ENCODE measurements at places on chromosomes 7 and 10.

DNA sequence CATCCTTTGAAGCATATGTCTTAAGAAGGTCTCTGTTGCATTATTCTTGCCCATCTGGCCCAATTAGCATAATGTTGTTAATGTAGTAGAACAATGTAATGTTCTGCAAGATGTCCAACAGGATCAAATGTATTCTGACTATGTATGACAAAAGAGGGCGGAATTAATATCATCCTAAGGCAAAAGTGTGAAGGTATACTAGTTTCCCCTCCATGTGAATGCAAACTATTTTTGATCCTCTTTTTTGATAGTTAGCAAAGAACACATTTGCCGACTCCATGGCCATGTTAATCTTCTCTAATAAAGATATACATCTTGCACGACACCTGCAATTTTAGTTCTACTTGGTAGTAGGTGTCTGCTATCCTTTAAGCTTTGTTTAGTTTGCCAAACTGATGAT lies 157.6 kb downstream of the ATRNL1 start:
- no peak for DNase-seq

- DNase-seq = no peak
Observed at GRCh38 chr10:48946332-48946731, 6.7 kb upstream of the LRRC18 start.

- DNase-seq = no peak
Observed at GRCh38 chr10:131921184-131921583, 20.4 kb downstream of the PPP2R2D start.

- DNase-seq = no peak
Observed at GRCh38 chr7:55036950-55037736, 18.3 kb downstream of the EGFR start.

DNA sequence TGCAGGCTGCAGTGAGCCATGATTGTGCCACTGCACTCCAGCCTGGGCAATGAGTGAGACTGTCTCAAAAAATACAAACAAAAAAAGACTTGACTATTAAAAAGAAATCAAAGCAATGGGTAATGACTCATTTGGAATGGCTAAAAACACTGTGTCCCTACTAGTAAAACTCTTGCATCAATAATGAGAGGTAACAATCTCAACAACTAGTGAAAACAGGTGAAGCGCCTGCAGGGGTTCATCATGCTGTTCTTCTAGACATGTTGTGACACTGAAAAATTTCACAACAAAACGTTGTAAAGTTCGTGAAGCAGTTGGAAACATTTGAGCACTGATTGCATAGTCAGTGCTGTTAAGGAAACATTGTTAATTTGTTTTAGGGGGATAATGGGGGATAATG lies 26.9 kb upstream of the SLC29A4 start:
- DNase-seq = no peak

DNA sequence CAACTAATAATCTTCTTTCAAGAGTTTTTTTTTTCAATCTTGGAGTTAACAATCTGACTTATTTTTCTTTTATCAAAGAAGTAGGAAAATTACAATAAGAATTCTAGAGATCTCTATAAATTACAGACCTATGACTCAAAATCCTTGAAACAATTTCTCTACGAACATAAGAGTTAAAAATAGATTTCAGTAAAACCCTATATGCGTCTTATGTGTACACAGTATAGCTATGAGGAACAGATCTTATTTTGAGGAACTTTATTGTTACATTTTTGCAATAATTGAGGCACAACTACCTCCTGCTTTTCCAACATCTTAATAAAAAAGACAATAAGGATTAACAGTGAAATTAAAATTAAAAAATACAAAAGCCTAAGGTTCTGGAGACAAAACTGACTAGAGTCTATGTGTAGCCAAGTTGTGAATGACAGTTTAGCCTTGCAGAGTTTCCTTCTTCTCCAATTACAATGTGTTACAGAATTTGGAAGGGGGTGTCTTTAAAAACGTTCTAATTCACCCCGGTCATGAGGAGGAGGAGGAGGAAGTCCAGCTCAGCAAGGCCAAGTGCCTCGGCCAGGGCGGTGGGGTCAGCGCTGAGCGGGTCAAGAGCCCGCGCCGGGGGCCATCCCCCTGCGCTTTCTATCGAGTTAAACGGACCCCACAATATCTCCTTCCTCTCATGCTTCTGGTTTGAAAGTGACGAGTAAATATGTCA lies 40.5 kb downstream of the AMZ1 start:
- DNase-seq = no peak

- DNase-seq = no peak
Observed at GRCh38 chr10:110558041-110558440, 9.5 kb upstream of the SMC3 start.

DNA sequence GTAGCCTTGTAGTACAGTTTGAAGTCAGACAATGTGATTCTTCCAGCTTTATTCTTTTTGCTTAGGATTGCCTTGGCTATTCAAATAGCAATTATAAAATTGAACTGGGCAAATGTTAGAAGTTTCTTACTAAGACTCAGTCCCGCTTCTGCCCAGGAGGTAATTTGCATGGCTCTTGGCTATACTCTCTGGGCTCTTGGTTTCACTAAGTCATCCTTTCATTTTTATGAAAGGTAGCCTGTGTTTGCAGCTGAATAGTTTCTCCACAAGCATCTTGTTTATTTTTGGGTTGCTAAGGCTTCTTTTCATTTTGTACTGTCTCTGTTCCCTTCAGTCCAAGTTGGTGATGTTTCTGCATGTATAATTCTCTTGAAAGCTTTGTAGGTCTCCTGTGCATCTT lies 340.6 kb downstream of the SH2D4B start:
- DNase-seq = no peak

- DNase-seq = no peak
Observed at GRCh38 chr10:77619964-77620703, 17.5 kb downstream of the KCNMA1 start.

GRCh38 chr10:110404413-110404812 lies 93.3 kb upstream of the DUSP5 start:
- peak; percentile 42 for DNase-seq

- no peak for DNase-seq
Observed at GRCh38 chr7:3309140-3309539, 8.1 kb downstream of the SDK1 start.

DNA sequence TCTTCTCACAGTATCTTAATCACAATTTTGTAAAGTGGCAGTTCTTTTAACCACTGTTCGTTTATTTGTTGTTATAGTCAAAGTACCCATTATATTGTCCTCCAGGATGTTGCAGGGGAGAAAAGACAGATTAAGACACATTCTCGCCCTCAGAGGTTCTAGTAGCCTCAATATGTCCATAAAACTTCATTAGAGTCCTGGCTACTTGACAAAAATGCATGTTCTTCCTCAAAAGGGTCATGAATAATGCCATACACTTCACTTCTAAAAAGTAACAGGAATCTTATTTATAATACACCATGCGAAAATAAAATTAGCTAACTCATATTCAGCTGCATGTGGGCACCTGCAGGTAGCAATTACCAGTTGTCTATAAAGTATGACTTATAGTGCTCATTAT lies 109.3 kb upstream of the ANK3 start:
- DNase-seq = no peak

- no peak for DNase-seq
Observed at GRCh38 chr10:68067029-68067428, 8.1 kb downstream of the HERC4 start.

- DNase-seq = no peak
Observed at GRCh38 chr7:146455091-146455655, 338.6 kb downstream of the CNTNAP2 start.

DNA sequence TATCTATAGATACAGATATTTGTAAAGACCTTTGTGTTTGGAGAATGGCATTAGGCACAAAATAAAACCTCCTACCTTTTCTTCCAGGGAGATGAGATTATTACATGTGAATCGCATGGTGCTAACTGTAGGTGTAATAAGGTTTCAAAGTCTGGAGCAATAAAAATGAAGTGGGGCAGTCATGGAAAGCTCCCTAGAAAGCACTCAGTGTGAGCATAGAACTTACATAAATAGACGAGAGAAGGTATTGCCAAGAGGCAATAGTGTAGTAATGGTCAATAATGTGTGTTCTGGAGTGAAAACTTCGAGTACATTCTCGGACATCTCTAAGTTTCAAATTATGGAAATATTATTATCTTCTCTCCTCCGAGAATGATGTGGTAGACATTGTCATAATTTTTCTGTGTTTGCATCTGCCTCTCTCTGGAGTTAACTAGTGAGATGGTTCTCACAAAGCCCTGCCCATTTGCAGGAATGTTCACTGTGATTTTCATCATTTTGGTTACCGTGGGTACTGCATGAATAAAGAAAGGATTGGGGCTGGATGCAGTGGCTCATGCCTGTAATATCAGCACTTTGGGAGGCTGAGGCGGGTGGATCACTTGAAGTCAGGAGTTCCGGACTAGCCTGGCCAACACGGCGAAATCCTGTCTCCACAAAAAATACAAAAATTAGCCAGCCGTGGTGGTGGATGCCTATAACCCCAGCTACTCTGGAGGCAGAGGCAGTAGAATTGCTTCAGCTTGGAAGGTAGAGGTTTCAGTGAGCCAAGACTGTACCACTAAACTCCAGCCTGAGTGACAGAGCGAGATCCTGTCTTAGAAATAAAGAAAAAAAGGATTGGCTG lies 10.6 kb downstream of the VIM start:
- peak; percentile 92 for DNase-seq
